ENCODE measurements at places on chromosomes 4 and X.

DNA sequence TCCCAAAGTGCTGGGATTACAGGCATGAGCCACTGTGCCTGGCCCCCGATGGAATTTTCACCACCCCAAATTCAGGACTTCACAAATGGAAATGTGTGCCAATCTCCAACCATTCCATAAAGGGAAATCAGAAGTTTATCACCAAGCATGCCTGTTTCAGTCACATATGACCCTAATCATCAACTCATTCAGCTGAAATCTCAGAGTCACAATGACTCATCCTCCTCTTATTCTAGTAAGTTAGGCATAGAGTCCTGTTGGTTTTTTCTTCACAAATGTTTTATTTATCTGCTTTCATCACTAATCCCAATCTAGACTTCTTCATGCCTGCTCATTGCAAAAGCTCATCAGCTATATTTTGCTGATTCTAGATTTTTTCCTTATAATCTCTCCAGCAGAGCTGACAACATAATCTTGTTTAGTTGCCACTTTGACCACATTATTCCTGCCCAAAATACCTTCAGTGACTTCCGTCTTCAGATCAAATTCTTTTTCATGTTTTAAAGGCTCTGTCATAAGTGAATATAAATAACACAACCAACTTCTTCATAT is 83.3 kb downstream of the SLC7A11 start:
- DNase-seq = peak; percentile 77

- no peak for DNase-seq
Measured at GRCh38 chrX:130184857-130185256, 13.1 kb downstream of the RAB33A start.

DNA sequence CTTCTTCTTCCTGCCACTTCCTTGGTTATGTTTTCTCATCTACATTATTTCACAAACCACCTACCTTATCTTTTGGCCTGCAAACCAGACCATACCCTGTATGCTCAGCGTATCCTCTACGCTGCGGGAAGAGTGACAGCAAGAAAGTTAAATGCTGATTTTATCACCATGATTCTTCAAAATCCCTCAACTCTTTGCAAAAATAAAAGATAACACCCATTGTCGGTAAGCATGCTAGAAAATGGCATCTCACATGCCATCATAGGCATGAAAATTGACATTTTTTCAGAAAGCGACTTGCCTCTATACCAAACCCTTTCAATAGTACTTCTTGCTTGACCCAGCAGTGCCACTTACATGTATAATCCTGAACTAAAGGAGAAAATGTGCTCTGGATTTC is 102.0 kb downstream of the HPGD start:
- DNase-seq = no peak

GRCh38 chrX:141662781-141663180 is 35.8 kb downstream of the SPANXD start:
- DNase-seq = no peak

GRCh38 chrX:27964432-27964831 is 16.8 kb downstream of the DCAF8L1 start:
- DNase-seq = no peak

GRCh38 chr4:156971676-156972378 is at the start of gene PDGFC:
TSS of gene PDGFC (minus strand) at chr4:156971799. CDS start at chr4:156970903, 896 bp downstream.
- DNase-seq = peak; percentile 65

GRCh38 chr4:97396097-97396496 is 747.2 kb downstream of the STPG2 start:
- no peak for DNase-seq

DNA sequence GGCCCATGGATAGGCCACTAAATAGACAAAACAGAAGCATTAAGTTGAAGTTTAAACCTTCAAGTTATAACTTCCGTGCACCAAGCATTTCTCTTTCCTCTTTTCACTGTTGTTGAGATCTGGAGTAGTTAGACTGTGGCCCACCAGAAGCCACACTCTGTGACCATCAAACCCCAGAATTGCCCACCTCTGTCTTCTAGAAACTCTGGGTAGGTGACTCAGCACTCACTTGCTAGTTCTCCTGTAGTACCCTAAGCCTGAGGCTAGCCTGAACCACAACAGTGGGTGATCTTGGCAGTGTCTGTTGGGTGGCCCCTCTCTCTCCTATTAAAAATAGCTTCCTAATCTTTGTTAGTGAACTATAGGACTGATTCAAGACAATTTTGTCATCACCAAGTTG is 24.6 kb upstream of the CD40LG start:
- no peak for DNase-seq

DNA sequence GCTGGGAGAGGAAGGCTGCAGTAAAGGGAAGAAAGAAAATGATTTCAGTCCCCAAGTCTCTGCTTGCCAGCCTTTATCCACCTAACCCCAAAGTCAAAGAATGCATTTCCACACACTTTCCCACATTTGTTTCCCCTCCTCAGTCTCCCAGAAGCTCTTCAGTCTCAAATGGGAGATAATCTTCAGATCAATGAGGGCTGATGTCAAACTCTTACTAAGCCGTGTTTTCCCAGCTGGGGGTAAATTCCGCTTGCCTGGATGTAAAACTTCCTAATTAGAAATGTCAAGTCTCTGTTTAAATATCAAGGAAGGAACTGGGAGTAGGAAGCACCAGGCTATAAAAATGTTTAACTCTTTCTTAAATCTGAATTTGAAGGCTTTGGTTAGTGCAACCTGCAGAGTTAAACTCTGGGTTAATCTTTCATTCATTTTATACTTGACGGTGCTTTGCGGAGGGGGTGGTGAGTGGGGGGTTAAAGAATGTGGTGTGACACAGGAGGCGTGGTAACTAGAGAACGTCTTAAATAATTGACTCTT is 601.4 kb upstream of the ACTRT1 start:
- DNase-seq = no peak

DNA sequence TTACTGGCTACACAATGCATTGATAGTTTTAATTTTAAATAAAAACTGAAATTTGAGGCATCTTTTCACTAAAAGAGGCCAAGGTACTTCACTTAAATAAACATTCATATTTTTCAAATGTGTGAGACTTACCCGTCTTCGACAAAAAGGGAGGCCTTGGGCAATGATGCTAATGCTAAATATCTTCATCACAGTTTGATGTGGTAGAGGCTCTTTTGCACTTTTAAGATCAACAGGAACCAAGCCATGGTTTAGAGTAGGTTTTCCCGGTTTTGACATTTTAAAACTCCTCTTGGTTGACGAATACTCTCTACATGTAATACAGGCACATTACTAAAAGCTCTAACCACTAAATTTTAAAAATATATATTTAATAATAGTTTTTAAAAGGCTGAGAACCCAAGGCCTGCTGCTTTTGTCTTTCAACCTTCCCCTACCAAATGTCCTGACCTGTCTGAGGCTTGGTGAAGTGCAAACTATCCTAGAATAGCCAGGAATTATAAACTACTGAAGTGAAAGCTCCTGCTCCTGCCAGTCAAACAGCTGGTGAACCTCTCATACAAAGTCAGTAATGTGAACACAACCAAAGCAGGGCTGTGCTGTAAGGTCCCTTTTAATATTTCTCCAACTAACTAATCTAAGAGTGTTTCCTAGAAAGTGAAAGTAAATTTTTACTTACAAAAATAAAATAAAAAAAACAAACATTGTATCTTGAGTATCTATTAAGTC is 153.7 kb downstream of the FBXW7 start:
- DNase-seq = no peak

DNA sequence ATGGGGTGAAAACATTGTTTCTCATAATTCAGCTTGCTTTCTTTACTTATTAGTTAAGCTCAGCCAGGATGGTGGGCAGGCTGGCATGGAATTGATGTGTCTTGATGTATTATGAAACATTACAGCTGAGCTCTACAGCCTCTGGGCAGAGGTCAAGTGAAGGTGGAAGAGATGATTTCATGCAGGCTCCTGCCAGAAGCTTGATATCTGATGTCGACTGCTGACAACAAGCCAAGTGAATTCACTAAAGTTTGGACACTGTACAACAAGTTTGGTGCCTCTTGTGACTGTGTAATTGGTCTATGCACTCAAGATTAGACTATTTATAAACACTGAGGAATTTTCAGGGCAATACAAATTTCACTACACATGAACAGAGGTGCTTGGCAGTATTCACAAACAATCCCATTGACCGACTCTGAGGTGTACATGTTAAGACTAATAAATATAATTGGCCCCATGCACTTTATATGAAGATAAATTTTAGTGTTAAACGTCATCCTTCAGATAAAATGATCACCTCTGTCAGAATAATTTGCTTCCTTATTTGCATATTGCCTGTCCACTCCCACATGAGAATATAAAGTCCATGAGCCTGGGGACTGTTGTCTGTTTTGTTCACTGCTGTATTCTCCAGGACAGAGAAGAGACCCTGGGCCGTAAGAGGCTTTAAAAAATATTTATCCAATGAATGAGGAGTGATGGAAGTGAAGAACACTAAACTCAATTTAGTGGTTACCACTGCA is 612.2 kb downstream of the IQCM start:
- DNase-seq = peak; percentile 4

DNA sequence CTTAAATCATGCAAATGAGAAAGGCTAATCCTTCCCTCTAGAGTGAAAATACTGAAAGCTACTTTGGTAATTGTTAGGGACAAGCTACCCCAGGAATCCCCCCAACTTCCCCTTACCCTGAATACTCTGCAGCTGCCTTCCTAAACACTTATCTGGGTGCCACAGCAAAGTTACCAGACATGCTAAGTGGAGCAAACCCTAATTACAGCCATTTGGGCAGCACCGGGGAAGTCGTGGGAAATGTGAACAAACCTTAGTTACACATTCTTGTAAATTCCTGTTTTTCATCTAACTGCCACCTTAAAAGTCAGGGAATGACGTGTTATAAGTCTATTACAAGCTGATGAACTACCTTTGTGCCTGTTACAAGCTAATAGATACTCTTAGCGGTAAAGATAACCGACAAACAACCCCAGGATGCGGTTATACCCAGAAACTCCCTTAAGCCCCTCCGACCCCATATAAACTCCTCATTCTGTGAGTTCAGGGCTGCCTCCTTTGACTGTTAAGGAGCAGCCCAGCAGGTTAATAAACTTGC is 66.0 kb upstream of the PLAC8 start:
- no peak for DNase-seq

- DNase-seq = no peak
Measured at GRCh38 chr4:25696409-25696808, 40.8 kb downstream of the SLC34A2 start.

GRCh38 chrX:153882086-153882498 is 3.9 kb downstream of the L1CAM start:
- DNase-seq = peak; percentile 5

DNA sequence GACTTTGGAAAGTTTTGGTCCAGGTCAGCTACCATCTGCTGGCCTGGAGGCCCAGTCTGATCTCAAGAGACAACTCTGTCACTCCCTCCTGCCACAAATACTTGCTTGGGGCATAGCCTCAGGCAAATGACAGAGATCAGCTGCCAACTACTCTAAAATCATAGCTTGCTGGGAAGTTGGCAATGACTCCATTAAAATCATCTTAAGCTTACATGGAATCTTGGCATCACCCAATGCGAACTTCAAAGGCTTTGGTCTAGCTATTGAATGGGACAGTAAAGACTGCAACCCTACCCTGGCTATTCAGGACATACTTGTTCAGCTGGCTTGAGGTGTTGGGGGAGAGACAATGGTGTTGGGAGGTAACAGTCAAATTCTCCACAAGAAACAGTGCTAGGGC is 7.0 kb upstream of the USO1 start:
- no peak for DNase-seq

DNA sequence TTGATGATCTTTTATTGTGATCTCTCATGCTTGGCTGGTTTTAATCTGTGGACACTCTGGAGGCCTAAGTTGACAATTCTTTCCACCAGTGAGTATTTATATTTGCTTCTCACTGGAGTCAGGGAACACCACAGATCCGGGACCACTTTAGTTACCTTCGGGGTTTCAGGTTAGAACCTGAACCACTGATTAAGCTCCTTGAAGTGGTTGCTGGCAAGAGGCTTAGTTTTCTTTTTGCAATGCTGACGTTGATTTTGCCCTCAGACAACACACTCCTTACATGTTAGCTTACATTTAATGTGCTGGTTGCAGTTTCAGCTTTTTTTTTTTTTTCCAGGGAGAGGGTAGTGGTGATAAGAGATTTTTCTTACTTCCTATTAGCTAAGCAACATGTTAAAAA is 10.5 kb upstream of the ZNF330 start:
- DNase-seq = no peak

- no peak for DNase-seq
Measured at GRCh38 chr4:108730579-108730978, 32.3 kb downstream of the ETNPPL start.

DNA sequence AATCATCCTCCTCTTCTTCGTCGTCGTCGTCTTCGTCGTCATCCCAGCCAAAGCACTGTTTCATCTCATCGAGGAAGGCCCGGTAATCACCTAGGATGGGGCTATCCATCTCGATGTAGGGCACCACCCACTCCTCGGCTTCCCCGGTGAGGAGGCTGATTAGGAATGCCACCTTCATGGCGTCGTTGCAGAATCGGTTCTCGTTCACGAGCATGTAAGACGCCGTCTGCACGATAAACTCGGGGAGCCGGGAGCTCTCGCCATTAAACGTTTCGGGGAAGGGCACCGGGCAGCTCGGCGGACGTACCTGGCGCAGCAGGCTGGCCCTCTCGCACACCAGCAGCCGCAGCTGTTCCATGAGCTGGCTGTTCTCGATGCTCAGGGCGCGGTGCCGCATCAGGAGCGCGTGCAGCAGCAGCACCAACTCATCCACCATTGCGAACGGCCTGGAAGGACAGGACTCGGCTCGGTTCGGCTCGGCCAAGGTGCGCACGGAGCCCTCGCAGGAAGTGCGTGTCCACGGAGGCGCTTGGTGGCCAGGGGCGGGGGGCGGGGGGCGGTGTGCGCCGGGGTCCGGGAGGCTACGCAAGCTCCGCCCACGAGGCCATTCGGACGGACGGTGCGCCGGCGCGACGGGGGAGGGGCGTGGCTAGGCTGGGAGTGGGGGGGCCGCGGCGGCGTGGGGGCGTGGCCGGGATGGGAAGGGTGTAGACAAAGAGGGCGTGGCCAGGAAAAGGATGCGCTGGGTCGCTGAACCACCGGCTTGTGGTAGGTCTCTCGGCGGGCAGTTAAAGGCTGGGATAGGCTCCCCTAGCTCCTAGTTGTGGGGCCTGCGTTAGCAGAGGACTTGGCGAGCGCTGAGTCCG is at the start of gene LDOC1:
TSS of gene LDOC1 (minus strand) at position 544 of the 866 bp plus-strand sequence. CDS start at position 436, 108 bp downstream.
- peak; percentile 33 for DNase-seq

DNA sequence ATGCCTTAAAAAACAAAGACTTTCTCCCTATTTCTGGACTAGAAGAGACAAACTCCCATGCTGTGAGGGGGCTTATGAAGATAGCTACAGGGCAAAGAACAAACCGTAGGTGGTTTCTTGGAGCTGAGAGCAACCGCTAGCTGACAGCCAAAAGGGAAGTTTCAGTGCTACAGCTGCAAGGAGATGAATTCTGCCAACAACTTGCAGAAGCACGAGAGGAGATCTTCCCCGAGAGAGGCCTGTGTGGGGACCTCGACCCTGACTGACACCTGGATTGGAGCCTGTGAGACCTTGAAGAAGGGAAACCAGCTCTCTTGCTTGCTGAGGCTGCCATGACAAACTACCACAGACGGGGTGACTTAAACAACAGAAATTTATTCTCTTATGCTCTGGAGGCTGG is 183.8 kb upstream of the VCX3A start:
- no peak for DNase-seq

DNA sequence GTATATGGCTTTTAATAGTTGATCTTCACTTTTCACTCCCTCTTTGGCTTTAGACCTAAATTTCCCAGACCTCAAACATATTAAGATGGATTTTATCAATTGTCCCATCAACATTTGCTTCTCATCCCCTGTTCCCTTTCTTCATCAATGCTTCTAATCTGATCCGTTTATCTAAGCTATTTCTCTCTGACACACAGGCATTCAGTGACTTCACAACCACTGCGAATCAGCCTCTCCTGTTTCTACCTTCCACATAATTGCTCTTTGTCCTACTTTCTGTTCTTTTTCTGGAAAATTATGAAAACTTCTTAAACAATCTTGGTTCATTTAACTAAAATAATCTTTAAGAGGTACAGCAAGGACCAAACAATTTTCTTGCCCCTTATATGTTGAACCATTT is 115.2 kb downstream of the GLRA3 start:
- peak; percentile 20 for DNase-seq

Measured in brain microvascular endothelial cell (primary cell).